DMS79 (cell line): ENCODE measurements at places on chromosomes 2 and 18.
A peak's percentile ranks its signal among the peaks of the same experiment; 100 is the strongest.

GRCh38 chr2:62335612-62336011 lies 139.7 kb downstream of the B3GNT2 start:
- DNase-seq: no peak

GRCh38 chr2:217314021-217314460 lies 454.2 kb upstream of the TNP1 start:
- DNase-seq: peak; percentile 8

- peak; percentile 43 for DNase-seq
These were observed 49.7 kb upstream of the ODC1 start for GRCh38 chr2:10497797-10498251.

GRCh38 chr2:152763651-152764050 lies 45.2 kb downstream of the ARL6IP6 start:
- DNase-seq: no peak

GRCh38 chr2:159450180-159450579 lies 163.7 kb upstream of the WDSUB1 start:
- no peak for DNase-seq

DNA sequence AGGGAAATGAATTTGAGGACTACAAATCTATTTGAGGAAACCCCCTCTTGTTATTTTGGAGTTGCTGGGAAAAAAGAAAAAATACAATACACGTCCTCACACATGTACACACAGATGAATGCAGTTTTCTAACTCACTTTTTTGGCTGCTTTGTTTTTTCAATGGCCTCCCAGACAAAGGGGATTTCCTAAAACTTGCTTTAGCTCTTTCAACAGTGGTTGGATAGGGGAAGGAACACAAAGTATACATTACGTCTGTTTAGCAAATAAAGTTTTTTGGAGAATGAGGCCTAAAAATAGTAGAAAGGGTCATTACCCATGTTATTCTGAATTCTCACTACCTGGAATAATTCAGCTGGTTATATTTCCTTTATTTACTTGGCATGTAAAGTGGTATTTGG lies 125.3 kb upstream of the ITGB6 start:
- DNase-seq: no peak

DNA sequence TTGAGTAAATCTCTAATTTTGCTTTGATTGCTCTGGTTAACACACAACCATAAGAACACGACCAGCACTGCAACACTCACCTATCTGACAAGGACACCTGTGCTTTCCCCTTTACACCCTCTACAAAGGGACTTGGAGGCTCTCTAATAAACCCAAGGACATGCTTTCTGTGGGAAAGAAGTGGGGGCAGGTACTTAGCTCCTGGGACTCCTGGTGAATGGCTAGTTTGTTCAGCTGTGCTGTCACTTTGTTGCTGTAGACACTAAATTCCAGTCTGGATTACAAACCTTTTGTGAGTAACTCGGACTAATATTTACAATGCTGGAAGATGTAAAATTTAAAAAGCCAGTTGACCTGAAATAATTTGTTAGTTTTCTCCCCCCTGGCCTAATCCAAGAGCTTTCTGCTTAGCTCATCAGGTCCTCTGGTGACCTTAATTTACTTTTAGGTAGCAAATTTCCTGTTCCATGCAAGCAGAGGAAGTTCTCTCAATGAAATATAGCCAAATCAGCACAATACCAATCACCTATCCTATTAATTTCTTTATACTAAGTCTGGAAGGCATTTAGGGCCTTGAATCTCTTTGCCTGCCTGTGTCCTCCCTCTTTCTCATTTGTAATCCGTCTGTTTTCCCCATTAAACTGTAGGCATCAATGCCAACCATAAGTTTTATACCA lies 67.5 kb downstream of the PLCL1 start:
- DNase-seq: no peak

DNA sequence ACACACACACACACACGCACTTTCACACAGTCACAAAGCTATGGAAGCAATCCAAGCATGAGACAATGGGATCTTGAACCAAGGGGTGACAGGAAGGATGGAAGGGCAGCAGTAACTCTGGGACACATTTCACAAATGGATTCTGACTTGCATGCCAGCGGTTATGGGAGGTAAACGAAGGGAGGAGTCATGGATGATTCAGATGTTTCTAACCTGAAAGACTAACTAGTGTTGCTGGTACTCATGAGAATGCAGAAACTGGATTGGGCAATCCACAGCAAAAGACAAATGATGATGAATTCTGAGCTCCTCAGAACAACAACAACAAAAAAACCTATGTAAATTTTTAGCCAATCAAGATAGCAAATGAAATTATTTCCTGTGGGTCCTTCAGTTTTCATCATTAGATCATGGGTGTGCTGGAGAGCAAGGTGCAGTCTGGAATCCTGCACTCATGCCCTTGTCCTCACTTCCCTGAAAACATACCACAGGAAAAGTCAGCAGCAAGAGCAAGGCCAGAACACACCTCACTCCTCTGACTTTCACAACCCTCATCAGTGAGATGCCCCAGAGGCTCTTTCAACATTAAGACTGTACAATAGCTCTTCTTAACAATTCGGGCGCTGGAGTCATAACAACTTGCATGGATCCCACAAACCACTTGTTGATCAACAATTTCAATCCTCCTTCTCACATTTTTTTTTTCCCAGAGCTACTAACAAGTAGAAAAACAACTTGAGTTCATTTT lies 32.6 kb downstream of the ABCA12 start:
- no peak for DNase-seq

- DNase-seq: no peak
These were observed 36.6 kb upstream of the TANK start for GRCh38 chr2:161123531-161124030.

- DNase-seq: no peak
These were observed 1142.7 kb downstream of the CNTNAP5 start for GRCh38 chr2:125167820-125168219.
